ENCODE measurements at places on chromosomes 1 and 21. TPM values are rescaled to one million over a fixed set of nuclear protein-coding genes. Genes with fewer than 3 reads are reported as not detected.

Gene ECM1
- total RNA-seq = not detected

GRCh38 chr1:61265665-61266064 is 183.3 kb downstream of the NFIA start:
- no peak overlapping the region for H3K4me3 ChIP-seq
- H3K27ac ChIP-seq = no peak overlapping the region
- H3K4me1 ChIP-seq = no peaks in the 10 kb centered on the region
- no peaks in the 10 kb centered on the region for H3K36me3 ChIP-seq
- DNase-seq = no peak
- no peaks in the 10 kb centered on the region for H3K27me3 ChIP-seq

DNA sequence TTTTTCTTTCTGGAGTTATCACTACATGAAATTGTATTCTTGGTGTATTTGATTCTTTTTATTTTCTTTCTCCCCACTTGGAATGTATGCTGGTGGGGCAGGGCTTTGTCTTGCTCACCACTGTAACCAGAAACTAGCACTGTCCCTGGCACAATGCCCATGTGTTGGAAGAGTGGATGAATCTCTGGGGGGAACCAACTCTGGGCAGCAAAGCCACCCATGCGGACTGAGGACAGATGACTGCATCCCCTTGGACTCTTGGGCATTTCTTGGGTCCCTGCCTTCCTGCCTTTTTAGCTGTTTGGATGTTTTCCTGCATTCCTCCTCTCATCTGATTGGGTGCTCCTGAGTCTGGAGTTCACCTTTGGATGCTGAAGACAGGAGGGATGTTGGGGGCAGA is 6.1 kb downstream of the CYP4B1 start:
- no peak for DNase-seq
- no peak overlapping the region for H3K27ac ChIP-seq

- H3K27ac ChIP-seq = no peak overlapping the region
- peak overlapping the region; percentile 2 for H3K4me3 ChIP-seq
- no peaks in the 10 kb centered on the region for H3K36me3 ChIP-seq
- H3K4me1 ChIP-seq = peaks cover 30% of the 10 kb centered on the region
- DNase-seq = peak; percentile 49
- H3K27me3 ChIP-seq = no peaks in the 10 kb centered on the region
These were observed 81.6 kb upstream of the LRRC8D start for GRCh38 chr1:89739013-89739843.

DNA sequence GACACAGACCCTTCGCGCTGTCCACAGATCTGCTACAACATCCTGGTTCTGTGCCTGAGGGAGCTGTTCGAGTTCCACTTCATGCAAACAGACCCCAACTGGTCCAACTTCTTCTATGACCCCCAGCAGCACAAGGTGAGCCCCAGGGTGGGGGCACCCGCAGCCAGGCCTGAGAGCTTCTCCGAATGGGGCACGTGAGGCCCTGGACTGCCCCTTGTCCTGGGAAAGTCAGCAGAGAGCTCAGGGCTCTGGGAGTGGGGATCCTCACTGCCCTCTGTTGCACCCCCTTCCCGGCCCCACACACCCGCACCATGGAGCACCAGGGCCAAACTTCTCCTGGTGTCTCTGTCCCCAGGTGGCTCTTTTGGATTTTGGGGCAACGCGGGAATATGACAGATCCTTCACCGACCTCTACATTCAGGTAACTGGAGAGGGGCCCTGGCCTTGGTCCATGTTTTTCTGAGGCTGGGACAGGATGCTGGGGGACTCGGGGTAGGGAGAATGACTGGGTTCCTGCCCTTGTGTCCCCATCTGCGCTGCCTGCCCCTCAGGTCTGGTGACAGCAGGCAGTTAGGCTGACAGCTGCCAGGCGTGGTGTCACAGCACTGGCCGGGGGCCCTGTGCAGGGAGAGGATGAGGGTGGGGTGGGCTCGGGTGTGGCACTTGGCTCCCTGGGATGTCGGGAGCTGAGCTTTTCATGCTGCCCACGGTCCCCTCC is 44.6 kb downstream of the COQ8A start:
- no peak overlapping the region for H3K27ac ChIP-seq
- H3K36me3 ChIP-seq = peaks cover 52% of the 10 kb centered on the region
- no peak overlapping the region for H3K4me3 ChIP-seq
- H3K4me1 ChIP-seq = peaks cover 8% of the 10 kb centered on the region
- no peak for DNase-seq
- no peaks in the 10 kb centered on the region for H3K27me3 ChIP-seq

GRCh38 chr1:74963120-74963519 is 171.1 kb upstream of the LHX8 start:
- no peaks in the 10 kb centered on the region for H3K36me3 ChIP-seq
- H3K4me3 ChIP-seq = no peak overlapping the region

DNA sequence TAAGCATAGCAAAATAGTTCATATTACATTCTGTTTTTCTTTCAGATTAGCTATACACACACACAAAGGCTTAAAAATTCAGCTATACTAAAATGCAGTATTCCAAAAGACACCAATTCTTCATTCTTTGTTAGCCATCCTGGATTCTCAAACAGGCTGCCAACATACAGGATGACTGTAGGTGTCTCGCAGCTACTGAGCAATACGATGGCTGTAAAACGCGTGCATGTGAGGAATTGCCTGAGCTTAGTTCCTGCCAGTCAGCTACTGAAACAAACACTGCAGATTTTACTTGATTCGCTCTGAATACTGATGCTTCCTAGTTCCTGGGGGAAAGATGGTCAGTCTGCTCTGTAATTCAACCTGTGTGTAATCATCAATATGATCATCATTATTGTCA is 24.7 kb upstream of the HMGN1 start:
- peaks cover 2% of the 10 kb centered on the region for H3K27me3 ChIP-seq
- no peak overlapping the region for H3K4me3 ChIP-seq
- H3K27ac ChIP-seq = no peak overlapping the region
- no peaks in the 10 kb centered on the region for H3K4me1 ChIP-seq
